Mesendoderm (in vitro differentiated cells): ENCODE measurements at places on chromosomes 7 and 10.

DNA sequence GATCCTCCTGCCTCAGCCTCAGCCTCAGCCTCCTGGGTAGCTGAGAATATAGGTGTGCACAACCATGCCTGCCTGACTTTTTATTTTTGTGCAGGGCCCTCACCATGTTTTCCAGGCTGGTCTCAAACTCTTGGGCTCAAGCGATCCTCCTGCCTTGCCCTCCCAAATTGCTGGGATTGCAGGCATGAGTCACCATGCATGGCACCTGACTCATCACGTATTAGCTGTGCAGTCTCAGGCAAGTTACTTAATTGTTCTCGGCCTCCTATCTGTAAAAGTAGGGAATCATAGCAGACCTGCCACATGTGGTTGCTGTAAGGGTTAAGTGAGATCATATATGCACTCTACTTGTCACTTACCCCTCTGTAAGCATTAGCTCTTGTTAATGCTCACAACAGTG lies 117.2 kb downstream of the ANLN start:
- DNase-seq, result no peak

- peak; percentile 42 for DNase-seq
These were observed 69.0 kb downstream of the CREB5 start for GRCh38 chr7:28481091-28481926.

DNA sequence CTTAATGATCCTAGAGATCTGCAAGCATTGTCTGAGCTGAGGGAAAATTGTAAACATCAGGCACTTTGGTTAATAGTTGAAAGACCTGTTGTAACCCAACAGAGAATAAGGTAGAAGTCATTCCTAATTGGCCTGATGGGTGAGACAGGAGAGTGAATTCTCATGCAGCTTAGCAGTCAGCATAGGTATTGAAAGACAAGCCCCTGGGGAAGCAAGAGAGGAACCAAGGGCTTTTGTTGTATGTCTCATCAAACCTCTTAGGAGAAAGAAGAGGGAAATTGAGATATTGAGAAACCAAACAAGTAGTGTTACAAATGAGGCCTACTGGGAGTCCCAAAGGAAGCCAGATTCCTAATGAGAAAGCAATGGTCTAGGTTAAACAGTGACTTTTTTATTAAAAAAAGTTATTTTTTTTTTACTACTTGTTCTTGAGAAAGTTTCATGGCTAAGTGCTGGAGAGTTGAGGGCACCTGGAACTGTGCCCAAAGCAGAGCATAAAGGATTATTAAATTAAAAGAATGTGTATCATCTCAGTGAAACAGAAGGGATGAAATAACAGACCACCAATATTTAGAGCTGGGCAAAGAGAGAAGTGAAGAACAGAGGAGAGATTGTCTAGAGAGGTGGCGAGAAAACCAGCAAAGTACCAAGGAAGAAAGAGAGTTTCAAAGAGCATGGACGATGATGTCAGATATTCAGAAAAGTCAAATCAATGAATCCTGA lies 168.9 kb downstream of the CDK14 start:
- peak; percentile 42 for DNase-seq

DNA sequence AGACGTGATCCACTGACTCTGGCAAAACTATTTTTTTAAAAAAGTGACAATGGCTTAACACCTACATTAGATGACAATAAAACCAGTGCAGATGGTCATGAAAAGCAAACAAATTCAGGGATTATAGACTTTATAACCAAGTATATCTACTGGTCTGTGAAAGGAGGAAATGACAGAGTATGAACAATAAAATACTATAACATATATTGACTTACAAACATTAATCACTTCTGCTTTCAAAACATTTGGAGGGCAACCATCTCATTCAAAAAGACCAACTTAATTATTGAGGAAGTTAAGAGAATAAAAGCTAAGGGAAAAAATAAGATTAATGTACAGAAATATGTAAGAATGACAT lies 34.8 kb downstream of the JMJD1C start:
- no peak for DNase-seq

DNA sequence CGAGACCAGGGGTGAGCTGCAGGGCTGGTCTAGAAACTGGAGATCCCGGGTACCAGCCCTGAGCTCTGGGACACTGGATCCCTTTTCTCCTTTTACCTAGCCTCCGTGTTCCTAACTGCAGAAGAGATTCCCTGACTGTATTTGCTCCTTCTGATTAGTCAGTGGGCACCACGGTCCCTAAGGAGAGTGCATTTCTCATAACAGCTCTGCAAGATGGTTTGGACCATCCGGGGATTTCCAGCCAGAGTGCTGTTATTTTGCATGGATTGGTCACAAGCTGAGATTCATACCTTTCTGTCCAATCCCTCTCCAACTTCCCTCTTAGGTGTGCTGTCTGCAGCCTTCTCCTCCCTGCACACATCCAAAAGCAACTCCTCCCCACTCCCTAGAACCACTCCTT lies 122.6 kb downstream of the MYL10 start:
- DNase-seq, result no peak

DNA sequence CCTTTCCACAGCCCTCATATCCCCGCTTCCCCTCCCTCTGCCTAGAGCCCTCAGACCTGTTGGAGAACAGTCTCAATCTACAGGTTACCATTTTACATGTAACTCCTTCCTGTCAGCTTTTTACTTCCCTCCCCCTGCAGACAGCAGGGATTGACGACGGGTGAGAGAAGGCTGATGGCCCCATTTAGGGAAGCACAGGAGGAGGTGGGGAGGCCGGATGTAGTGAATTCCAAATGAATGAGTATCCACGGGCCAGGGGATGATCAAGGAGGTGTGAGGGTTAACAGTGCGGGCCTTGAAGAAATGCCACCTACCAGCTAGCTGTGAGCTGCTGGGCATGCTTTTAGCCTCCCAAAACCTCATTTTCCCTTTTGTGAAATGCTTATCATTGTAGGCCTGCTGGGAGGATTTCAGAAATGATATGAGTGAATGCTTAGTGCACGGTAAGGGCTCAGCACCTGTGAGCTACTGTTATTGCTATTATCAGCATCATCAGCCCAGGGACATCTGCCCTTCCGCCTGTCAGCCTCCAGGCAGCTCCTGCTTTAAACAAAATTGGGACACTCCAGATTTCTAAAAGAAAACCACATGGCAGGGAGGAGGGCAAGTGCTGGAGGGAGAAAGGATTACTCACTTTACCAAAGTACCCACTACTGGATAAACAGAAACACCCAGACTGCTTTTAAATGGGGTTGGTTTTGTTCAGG lies 6.5 kb upstream of the NANOS1 start:
- peak; percentile 97 for DNase-seq

DNA sequence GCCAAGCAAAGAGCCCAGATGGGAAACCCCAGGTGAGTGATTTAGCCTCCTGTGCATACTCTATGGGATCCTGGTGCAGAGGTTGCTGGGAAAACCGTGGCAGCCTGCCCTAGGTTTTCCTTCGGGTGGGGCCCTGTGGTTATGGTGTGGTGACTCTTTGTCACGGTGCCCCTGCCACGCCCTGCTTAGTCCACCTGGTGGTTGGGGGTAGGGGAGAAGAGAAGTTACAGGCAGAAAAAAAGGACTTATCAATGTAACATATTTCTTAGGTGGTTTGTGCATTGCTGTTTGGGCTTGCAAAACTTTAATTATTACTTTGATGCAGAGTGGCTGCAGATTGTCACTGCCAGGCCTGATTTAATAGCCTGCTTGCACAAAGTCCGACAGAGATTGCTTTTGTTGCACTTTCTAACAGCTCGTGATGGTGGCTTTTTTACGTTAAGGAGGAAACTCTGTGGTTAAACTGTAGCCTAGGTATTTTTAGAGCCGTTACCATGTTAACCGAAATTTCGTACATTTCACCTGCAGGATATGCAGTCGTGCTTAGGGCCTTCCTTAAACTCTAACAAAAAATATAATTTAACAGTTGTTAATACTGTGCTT lies 197.4 kb downstream of the RNLS start:
- no peak for DNase-seq

GRCh38 chr10:104235801-104236200 lies 3.6 kb upstream of the CFAP43 start:
- no peak for DNase-seq

- no peak for DNase-seq
These were observed 534.3 kb downstream of the PTPRN2 start for GRCh38 chr7:158053183-158053915.

GRCh38 chr10:29858702-29859267 lies 200.6 kb downstream of the JCAD start:
- no peak for DNase-seq
